ENCODE measurements at places on chromosomes 6 and 20.

DNA sequence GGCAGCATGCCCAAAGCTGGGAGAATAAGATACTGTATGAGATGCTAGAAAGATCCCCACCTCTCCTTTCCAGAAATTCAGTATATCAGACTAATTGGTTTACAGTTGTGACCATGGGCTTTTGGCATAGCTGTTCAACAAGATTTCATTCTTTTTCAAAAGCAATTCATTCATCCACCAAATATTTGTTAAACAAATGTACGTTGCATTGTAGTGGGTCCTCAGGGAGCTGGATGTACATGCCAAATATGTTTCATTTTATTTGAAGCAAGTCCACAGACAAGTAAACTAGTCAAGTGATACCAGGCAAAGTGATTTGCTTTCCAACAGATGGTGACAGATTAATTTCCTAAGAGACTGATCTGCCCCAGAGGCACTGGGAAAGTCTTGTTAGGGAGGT lies 85.8 kb upstream of the ESR1 start:
- DNase-seq, result no peak

- DNase-seq, result no peak
Observed at GRCh38 chr6:170437719-170438401, 115.2 kb downstream of the PSMB1 start.

DNA sequence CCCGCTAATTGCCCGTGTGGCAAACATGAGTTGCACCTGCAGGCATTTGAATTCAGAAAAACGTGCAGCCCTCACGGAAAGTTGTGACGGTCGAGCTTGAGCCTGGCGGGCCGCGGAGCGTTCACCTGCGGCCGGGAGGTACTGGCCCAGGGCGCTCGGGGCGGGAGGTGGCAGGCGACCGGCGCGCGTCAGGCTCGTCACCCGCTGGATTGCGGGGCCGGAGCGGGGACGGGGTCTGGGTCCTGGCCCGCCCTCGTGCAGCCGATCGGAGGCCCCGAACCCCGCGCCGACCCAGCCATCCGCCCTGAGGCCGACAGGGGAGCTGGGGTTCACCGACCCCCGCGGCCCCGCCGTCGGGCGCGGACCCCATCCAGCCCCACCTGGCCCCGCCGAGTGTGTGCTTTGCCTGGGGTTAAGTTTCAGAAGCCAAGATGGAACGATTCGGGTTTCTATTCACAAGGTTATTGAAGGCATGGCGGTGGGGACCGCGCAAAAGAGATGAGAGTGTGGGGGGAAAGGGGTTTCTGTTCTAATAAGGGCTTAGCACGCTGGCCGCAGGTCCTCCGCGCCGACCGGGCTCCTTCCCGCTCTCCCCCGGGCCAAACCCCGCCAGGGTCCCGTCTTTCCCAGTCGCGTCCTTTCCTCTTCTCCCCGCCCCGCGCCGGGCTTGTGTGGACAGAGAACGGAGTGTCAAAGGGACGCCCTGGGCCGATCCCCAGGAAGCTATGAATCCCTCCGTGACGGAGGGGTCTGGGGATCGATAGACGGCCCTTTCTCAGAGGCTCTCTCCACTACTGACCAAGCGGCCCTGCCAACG lies 1.6 kb upstream of the HEY2 start:
- peak; percentile 27 for DNase-seq

DNA sequence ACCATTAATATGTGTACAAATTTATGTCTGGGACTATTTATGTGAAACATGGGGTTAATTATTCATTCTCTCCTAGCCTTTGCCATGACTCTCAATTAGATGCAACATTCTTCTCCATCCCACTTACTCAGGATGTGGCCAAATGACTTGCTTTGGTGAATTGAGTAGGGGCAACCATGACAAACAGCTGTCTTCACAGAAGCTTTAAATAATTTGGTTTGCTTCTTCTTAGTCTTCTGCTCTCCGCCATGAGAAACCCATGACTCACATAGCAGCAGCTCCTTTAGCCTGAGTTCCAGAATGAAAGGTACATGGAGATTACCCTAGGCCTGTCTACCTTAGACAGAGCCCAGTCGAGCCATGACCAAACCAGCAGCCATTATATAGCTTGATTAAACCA lies 74.7 kb downstream of the FRK start:
- DNase-seq, result no peak

DNA sequence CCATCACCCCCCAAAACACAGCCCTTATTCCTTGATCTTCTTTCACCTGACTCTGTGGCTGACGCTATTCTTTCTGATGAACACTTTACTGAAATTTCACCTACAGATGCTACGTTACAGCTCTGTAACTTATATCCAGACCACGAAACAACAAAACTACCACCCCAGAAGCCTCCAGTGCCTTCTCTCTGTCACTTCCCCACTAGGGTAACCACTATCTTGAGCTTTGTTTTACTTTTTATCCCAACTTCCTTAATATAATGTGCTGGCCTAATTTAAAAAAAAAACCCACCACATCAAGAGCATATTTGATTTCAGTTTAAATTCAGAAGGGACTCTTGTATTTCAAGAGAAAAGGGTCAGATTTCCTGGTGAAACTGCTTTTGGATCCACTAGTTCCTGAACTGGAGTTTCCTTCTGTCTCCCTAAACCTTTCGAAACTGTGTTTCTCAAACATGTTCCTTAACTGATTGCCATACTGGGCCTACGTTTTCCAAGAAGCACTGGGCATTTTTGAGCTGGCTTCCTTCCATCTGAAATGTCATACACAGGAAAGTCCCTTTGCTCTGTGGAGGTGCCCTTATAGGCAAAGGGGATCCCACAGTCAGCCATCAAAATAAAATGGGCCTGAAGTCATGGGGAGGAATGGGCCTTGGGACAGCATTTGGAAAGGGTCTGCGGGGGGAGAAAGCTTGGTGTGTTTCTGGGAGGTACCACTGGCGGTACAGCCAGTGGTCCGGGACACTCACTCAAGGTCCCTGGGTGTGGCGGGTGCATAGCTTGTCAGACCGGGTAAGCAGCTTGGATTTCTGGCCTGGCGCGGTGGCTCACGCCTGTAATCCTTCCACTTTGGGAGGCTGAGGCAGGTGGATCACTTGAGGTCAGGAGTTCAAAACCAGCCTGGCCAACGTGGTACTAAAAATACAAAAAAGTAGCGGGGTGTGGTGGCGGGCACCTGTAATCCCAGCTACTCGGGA lies 25.8 kb upstream of the RTF2 start:
- no peak for DNase-seq

- no peak for DNase-seq
Observed at GRCh38 chr6:114287461-114287860, 55.4 kb downstream of the HS3ST5 start.

GRCh38 chr6:8545336-8545735 lies 110.0 kb upstream of the SLC35B3 start:
- DNase-seq, result no peak

GRCh38 chr6:137705160-137706082 lies 161.6 kb upstream of the TNFAIP3 start:
- peak; percentile 71 for DNase-seq

- no peak for DNase-seq
Observed at GRCh38 chr6:43757966-43758616, 11.9 kb upstream of the VEGFA start.

DNA sequence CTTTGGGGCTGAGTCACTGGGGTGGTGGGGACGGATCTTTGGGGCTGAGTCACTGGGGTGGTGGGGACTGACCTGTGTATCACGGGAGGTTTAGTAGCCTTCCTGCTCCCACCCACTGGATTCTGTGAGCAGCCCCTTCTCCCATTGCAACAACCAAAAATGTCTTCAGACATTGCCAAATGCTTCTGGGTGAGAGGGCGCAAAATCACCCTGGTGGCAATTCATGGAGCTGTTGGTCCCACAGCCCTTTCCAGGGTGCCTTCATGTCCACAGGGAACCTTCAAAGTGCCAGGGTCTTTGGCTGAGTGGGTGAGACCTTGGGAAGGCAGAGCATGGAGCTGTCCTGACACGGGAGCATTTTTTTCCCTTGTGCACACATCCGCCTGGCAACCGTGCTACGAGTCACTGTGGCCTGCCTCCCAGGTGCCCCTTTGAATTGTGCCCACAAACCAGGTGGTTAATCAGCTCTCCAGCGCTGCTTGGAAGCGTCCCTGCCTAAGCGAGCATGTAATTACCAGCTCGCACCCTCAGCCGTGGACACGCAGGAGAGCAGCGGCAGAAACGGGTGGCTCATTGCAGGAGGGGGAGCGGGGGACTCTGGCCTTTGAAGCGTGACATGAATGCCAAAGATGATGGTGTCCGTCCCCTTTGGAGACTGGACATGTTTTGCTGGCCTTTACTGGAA lies 27.4 kb upstream of the APCDD1L start:
- DNase-seq, result no peak

GRCh38 chr6:11828262-11828870 lies 49.8 kb upstream of the ADTRP start:
- DNase-seq, result no peak
